ENCODE measurements at places on chromosomes 1 and 21.

- no peak for DNase-seq
Measured at GRCh38 chr1:56095696-56096665, 483.4 kb downstream of the PLPP3 start.

DNA sequence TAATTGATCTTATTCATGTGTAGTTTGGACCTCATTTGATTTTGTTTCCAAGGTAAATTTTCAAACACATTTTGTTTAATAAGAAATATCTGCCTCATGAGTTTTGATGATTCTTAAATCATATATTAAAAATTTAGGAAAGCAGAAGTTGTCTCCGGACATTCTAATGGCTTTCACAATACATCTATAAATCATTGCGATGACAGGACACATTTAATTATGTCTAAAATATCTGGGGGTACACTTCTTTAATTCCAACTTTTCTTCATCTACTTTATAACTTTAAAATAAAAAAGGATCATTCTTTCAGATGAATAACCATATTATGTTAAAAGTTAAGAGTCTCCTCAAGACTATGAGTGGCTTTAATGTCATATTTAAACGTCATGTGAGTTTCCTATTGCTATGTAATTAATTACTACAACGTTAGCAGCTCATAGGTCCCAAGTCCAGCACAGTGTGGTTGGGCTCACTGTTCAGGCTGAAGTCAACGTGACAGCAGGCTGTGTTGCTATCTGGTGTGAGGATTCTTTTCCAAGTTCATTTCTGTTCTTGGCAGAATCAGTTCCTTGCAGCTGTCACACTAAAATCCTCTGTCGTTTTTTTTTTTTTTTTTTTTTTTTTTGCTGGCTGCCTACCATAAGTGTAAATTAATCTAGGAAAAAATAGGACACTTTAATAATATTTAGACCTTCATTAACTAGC, 893.5 kb downstream of the LTN1 start:
- no peak for DNase-seq

- no peak for DNase-seq
Measured at GRCh38 chr1:198105185-198105584, 51.6 kb upstream of the NEK7 start.

DNA sequence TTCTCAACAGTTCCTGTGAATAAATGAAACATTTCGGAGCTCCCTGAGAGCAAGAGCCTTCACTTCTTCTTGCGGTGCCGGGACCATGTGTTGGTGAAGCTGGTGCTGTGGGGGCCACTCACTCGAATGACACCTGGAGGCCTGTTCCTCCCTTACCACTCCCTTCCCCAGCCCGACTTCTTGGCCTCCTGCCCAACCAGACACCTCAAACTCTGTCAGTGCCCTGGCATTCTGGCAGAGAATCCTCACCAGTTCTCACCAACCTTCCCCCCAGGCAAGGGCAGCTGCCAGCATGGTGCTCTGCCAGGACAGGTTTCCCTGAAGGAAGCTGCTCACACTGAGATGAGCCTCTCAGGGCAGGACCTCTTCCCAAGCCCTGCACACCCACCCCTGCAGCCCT, 68.3 kb downstream of the MPZL1 start:
- DNase-seq, result no peak

DNA sequence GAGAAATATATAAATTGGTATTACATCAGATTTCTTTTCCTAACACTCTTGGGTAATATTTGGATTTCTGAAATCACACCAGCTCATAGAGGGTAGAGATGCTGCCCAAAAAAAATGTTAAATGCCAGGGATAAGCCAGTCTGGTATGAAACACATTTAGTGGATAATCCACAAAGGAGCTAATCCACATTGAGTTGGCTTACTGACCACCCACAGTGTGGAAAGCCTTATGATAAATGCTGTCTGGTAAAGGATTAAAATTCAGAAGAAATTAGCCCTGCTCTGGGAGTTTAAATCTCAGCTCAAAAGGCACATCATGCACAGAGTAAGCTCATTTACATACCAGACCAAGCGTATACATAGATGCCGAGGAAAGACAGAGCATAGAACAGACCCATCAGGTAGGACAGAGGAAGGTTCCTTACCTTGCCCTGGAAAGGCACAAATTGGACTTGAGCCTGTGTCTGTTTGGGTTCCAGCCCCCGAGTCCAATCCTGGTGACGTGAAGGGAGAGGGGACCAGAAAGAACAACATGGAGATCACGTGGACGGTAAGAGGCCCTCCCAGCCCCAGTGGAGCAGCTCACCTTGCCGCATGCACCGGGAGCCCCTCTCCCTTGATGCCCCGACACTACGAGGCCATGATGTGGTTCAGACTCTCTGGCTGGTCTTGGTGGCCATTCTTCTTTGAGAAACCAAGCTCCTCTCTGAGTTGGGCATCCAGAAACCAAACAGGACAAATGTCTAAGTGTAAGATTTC, 62.9 kb upstream of the CNTN2 start:
- DNase-seq, result no peak

GRCh38 chr1:218718206-218718605, 373.1 kb downstream of the TGFB2 start:
- DNase-seq, result no peak

DNA sequence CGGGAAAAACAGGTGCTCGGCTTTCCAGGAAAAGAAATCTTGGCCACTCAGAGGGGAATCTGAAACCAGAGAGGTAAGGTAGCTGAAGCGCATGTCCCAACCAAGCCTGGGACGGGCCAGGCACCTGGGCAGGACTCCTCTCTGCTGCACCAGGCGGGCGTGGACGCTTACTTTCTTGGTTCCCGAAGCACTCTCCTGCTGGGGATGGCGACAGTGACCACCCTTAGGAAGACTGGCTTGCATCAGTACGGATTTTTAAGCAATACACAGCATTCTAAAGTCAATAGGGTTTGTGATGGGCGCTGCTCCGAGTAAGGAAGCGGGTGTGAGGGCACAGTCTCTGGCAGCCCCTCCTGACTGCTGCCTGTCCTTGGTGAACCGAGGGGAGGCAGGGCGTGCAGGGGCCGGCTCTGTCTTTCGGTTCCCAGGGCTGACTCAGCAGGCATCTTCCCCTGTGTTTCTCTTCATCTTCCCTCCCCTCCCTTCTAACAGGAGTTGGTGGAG, 74.9 kb upstream of the ANGPTL1 start:
- no peak for DNase-seq

DNA sequence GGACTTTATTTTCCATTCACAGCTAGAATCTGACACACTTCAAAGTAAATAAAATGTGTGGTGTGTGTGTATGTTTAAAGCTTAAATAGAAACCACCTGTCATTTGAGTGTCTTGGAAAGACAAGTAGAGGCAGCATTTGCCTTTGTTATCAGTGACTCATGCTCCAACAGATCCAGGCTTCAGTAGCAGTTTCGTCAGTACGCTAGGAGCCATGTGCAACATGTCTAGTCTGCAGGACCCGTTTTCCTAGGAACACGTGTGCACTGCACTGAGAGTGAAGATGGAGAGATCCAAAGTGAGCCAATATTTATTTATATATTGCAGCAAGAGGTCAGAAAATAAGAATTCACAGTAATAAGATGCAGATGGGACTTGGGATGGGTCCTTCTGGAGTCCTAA, 41.8 kb downstream of the SGIP1 start:
- DNase-seq, result no peak

GRCh38 chr1:99627615-99628014, 18.3 kb upstream of the PALMD start:
- DNase-seq, result no peak

DNA sequence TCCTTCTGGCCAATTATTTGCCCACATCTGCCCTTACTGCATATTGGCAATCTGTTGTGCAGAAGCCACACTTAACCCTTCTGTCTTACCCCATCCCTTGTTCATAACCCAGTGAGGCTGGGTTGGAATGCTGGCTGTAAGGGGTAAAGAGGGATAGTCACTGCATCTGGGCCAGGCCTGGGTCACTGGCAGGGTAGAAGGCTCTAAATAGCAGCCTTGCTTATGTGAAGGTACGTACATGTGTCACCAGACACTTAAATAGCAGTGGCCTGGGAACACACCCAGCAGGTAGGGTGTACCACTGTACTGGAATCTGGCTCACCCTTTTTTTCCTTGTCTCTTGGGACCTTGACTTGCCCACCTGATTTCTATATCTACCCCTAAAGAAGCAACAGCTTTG, 9.9 kb upstream of the TARS2 start:
- no peak for DNase-seq

DNA sequence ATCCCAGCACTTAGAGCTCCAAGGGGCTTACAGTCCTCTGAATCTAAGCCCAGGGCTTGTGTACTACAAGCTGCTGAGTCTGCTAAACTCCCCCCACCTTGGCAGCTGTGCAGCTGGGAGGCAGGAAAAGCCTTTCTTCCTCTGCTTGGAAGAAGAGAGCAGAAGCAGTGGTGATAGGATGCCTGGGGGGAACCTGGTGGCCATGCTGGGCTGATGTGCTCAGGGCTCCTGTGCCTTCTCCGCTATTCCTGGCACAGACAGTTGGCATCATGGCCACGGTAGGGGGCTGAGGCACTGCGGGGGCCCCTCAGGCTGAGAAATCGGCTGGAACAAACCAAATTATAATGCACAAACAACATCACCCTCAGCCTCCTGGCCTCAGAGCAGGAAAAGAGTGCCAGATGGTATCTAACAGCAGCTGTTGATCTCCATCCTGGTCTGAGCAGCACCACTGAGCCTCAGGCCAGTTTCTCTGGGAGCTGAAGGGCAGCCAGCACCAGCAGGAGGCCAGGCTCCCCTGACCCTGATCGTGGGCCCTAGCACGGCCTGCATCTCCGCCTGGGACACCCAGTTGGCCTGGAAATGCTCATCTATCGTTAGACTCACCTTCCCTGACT, 35.8 kb downstream of the ECE1 start:
- no peak for DNase-seq

- no peak for DNase-seq
Measured at GRCh38 chr1:236393681-236394481, at the start of gene EDARADD. Gene EDARADD, plus strand, starts transcription at chr1:236394286. Its CDS starts 159 bp downstream, at chr1:236394445.
